ENCODE measurements at places on chromosomes 6 and 20. TPM values are rescaled to one million over a fixed set of nuclear protein-coding genes. Genes with fewer than 3 reads are reported as not detected.
A peak's percentile ranks its signal among the peaks of the same experiment; 100 is the strongest.

DNA sequence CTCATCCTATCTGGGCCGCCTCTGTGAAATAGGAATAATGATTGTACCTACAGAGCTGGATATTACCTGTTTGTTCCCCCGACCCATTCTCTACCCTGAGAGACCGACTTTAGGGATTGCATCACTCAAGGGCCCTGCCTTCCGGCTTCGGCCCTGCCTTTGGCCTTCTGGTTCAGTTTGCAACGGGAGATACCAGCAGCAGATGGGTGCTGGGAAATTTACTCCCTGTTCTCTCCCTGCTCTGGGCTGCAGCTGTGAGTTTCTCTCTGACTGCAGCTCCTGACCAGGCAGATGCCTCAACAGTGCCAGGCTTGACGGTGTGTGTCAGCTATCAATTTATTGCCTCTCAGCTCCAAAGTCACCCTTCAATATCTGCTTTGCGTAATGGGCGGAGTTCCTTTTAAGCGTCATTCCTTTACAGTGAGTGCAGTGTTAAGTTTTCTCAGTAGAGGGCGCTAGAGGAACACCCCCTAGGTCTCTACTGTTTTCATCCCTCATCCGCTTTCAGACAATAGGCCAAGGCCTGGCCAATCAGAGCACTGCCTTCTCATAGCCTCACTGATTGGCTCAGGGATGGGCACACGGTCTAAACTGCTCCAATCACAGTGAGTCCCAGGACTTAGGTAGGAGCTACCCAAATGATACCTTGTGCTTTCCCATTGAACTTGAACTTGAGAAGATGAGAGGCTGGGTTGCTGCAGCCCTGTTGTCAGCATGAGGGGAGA lies 30.0 kb downstream of the KCNG1 start:
- no peak for DNase-seq

GRCh38 chr6:27758491-27758890 lies 153.7 kb downstream of the OR2B2 start:
- DNase-seq = no peak

GRCh38 chr6:2021713-2022125 lies 223.7 kb downstream of the GMDS start:
- no peak for DNase-seq

- no peak for DNase-seq
These were observed 150.8 kb downstream of the ZMYND8 start for GRCh38 chr20:47205577-47206123.

DNA sequence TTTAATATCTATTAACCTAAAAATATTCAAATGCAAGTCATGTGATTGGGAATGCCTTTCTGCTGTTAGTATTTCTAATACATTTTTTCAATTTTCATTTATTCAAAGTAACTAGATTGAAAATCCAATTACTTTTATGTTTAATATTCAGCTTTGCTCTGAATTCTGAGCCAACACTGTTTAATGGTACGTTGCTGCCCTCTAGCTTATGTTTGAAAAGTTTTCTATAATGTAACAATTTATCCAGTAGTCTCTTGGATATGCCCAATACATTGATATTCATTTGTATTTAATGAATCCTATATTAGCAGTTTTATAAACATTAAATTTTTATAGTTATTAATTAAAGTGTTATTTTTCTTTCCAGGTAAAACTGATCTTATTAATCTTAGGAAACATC lies 47.4 kb downstream of the LGSN start:
- peak; percentile 10 for DNase-seq

DNA sequence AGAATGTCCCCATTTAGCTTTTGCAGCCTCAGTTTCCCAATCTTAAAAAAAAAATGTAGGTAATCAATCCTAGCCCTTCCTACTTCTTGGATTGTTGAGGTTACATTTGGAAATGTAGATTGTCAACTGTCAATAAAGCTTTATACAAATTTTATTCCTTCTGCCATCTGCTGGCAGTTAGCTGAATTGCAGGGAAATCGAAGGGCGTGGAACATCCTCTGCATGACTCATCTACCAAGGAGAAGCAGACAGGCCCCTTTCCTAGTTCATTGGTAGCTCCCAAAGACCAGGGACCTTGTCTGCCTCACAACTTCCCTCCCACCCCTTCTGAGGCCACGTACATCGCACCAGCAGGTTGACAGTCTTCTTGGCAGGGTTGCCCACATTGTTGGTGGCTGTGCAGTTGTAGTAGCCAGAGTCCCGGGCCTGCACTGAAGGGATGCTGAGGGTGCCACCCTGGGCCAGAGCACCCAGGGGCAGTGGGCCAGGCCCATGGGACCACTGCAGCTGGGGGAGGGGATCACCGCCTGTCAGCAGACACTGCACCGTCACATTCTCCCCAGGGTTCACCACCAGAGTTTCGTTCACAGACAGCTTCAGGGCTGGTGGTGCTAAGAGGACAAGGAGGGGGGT lies 43.6 kb downstream of the MDGA1 start:
- DNase-seq = no peak

DNA sequence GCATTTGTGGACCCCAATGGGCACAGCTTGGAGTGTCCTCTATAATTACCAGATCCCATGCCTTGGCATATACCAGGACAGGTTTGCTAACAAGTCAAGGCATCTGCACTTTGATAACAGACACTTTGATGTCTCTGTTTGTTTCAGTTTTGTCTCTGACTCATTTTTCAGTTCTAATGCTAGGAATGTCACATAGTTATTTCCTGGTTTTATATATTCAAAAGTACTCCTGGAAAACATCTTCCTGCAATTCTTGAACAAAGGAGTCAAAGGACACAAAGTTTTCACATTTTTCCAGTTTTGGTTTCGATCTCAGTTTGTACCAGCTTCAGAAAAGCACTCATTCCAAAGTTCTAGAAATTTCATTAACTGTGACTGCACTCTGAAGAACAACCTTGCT lies 188.1 kb downstream of the FOXC1 start:
- no peak for DNase-seq

DNA sequence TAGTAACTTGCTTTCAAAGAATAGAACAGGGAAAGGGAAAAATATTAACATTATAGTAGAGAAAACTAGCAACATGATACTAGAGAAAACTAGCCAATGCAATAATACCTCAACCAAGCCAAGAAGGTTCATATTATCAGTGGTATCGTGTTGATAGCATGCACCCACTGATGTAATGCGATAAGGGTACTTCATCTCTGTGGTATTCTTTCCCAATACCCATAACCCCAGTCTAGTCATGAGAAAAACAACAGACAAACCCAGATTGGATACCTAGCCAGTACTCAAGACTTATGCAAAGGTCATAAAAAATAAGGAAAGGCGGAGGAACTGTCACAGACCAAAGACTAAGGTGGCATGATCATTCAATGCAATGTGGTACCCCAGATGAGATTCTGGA lies 21.0 kb downstream of the BLOC1S5 start:
- no peak for DNase-seq

DNA sequence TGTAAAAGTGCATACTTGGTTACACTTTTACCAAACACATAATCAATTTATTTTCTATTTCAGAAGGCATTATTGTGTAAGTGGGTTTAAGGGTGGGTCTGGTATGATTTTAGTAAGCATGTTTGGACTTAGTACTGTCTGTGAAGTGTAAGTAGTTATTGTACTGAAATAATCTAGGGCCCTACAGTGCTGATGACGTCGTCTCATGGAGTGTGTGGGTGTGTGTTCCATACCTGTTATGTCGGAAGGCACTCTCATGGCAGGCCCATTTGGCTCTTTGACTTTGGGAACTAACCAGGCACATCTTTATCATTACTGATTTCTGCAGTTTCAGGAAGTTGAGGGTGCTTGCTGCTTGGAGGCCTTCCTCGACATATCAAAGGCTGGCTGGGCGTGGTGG lies 155.1 kb downstream of the SASH1 start:
- DNase-seq = no peak

- DNase-seq = no peak
These were observed 272.7 kb upstream of the IRAK1BP1 start for GRCh38 chr6:78594668-78595066.

DNA sequence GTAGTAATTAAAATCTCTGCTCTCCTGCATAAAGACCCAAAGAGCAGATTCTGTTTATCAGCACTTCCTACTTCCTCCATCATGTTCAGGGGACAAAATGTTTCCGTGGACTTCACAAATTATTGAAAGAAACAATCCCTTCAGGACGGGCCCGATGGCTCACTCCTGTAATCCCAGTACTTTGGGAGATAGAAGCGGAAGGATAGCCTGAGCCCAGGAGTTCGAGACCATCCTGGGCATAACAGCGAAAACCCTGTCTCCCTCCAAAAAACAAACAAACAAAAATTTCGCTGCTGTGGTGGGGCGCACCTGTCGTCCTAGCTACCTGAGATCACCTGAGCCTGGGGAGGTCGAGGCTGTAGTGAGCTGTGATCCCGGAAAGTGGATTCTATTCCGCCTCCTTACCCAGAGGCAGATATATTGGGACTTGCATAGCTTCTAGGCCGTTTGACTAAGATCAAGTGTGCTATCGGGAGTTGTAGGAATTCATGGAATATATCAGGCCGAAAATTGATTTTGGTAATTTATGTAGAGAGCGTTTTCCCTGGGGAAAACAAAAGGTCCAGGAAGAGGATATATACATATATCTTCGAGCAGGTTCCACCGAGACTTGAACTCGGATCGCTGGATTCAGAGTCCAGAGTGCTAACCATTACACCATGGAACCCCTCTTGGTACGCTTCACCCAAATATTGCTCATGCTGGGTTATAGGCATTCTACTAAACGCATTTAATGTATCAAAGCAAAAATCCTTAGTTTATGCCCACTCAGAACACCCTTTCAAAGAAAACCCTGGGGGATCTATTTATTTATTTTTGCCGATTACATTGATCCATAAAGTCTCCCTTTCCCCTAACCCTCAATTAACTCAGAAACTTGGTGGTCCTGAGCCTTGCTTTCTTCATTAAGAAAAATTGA lies 74.5 kb upstream of the ZNF184 start:
- DNase-seq = no peak

DNA sequence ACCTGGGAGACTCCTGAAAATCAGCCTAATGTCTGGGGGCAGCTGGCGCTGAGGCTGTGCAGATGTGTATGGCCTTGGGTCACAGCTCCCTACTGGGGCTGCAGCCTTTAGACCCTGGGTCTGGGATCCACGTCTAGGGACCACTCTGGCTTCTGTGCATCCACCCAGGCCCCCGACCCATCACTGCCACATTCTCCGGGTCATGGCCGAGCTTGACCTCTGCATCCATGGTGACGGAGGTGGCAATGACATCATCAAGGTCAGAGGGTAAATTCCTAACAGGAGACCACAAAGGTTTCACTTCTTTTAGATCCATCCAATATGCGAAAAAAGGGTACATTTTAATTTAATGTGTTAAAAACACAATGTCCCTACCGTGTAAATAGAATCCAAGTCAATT lies 14.5 kb upstream of the PCMTD2 start:
- no peak for DNase-seq

DNA sequence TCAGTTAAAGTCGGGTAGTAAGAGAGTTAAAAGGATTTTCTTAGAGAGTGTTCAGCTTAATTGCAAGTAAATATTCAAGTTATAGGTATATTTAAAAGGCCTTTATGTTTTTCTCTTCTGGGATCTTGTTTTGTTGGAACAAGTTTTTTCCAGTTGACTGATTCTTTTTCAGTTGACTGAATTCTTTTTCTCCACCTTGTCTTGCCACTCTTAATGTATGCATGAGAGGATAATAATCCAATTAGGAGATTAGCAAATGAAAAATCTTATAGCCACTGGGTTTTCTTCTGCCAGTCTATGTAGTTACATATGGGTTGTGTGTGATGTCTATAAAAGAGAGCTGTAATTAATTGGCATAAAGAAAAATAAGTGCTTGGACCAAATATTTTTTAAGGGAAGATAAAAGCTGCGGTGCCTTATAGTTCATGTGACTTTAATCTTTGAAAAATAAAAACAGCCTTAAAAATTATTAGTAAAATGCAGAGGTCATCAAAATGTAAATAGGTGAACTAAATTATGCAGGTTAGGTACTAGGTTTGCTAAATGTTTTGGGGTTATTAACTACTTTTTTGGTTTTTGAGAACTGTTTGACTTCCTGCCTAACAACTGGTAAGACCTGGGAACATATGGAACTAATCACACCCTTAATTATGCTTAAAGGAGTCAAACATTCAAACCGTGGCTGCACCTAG lies 367.2 kb downstream of the HTR1B start:
- DNase-seq = no peak

The GPRC6A gene
- polyA plus RNA-seq = 0.32 TPM

The HMGA1 gene
- polyA plus RNA-seq = 97.5 TPM

Measured in right renal cortex interstitium (tissue), 3 donors.